Activated T-helper 2 cell treated with anti-CD3 and anti-CD28 coated beads, Interferon-gamma antibody, Interleukin-2, Interleukin-4, amounts not matched to agents 10 μg/mL and 5 μg/mL and 100 μg/mL, durations not matched to agents 14 hours and 24 hours and 36 hours (primary cell): ENCODE measurements at places on chromosomes 1 and 21. TPM values are rescaled to one million over a fixed set of nuclear protein-coding genes. Genes with fewer than 3 reads are reported as not detected.

- DNase-seq: no peak
Observed at GRCh38 chr21:41848958-41849580, 30.1 kb downstream of the PRDM15 start.

- DNase-seq: peak; percentile 37
Observed at GRCh38 chr1:181482521-181483284, 614 bp upstream of the CACNA1E start.

KRTAP11-1 gene
- total RNA-seq: not detected in 2 replicates

GUCA2B gene
- not detected in 2 replicates for total RNA-seq

DNA sequence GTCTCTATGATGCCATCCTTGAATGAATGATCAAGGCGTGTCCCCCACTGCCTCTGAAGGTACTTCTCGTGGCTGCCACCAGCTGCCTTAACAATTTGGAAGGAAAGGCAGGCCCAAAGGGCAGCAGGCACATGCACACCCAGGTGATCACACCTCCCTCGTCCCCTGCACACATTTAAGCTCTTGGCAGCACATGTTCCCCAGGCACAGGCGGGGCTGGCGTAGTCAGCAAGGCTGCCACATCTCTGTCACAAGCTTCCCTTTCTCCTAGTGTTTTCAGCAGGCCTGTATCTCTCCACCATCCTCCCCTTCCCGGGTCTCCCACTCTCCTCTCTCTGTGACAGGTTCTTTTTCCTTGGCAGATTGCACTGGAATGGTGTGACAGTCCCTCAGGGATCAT, 111.9 kb downstream of the CACNA1E start:
- no peak for DNase-seq

- DNase-seq: no peak
Observed at GRCh38 chr1:52751589-52752483, 25.6 kb downstream of the ZYG11B start.

GRCh38 chr1:3290915-3291314, 163.6 kb upstream of the ARHGEF16 start:
- no peak for DNase-seq

- no peak for DNase-seq
Observed at GRCh38 chr1:85454214-85454613, 10.7 kb downstream of the DDAH1 start.

DNA sequence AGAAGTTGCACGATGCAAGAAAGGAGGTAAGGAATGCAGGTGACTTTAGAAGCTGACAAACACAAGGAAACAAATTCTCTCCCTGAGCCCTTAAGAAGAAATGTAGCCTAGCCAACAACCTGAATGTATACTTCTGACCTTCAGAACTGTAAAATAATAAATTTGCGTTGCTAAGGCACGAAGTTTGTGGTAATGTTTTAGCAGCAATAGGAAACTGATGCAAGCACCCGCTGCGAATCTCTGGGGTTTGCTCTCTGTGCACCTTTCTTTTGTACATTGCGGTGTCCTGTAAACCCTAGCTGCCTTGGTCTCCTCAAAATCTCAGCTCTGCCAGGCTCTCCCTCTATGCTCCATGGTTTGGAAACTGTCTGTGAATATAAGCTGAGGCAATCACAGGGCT, 15.1 kb downstream of the CD53 start:
- no peak for DNase-seq

DNA sequence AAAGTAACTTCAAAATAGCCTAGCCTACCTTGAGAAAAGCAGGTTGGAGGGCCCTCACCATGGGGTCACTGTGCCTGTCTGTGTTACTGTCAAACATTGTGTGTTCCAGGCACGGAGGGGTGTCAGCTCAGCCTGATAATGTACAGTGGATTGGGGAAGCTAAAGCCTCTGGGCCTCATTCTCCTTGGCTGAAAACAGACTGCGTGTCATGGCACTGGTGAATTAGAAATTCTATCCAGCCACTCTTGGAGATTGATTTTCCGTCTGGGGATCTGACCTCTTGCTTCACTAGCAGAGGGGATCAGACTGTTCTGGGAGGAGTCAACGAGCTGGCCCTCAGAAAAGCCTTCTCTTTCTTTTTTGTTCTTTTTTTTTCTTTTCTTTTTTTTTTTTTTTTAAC, 123.5 kb upstream of the HOOK1 start:
- no peak for DNase-seq

HCRTR1 gene
- total RNA-seq: not detected in 2 replicates

MAB21L3 gene
- total RNA-seq: not detected in 2 replicates

DNA sequence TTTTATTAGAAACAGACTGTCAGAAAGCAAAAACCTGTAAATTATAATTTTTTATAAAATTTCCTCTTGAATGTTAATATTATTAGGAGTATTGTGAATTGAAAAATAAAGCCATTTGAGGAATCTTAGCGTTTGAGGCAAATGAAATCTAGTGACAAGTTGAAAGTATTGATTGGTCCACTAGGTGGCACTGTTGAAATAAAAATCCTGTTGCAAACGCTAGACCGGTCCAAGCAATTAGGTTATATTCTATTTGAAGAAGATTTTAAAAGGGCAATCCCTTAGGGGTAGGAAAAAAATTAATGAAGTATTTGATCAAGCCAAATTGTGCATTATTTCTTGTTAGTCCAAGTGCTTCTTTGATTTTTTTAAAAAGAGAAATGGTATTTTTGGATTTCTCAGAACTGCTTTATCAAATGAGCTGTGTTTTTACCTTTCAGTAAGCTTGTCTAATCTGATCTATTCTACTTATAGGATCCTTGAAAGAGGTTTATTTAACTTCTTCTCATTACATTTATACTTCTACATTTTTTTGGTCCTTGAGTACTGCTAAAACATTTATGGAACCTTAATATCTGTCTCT, 57.7 kb downstream of the ATG4C start:
- DNase-seq: no peak

DNA sequence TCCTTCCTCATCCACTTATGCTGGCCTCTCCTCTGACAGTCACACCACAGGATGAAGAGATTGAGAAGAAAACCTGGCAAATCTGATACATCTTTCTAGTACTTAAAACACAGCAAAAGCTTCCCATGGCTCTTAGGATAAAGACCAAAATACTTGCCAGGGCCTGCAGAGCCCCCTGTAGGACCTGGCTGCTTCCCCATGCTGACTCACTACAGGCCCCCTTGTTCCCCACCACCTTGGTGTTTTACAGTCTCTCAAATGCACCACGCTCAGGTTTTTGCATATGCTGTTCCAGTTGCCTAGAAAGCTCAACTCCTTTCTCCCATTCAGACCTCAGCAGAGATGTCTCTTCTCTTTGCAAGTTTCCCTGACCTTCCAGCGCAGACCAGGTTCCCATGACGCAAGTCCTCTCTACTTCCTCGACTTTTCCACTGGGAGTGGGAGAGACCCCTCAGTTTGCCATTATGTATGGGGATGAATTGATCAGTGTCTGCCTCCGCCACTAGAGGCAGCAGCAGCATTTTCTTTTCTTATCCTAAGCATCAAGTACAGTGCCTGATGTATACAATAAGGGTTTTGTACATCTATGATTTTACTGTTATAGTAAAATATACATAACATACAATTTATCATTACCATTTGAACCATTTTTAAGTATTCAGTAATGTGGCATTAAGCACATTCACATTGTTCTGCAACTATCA, 113.8 kb upstream of the C8B start:
- no peak for DNase-seq

DNA sequence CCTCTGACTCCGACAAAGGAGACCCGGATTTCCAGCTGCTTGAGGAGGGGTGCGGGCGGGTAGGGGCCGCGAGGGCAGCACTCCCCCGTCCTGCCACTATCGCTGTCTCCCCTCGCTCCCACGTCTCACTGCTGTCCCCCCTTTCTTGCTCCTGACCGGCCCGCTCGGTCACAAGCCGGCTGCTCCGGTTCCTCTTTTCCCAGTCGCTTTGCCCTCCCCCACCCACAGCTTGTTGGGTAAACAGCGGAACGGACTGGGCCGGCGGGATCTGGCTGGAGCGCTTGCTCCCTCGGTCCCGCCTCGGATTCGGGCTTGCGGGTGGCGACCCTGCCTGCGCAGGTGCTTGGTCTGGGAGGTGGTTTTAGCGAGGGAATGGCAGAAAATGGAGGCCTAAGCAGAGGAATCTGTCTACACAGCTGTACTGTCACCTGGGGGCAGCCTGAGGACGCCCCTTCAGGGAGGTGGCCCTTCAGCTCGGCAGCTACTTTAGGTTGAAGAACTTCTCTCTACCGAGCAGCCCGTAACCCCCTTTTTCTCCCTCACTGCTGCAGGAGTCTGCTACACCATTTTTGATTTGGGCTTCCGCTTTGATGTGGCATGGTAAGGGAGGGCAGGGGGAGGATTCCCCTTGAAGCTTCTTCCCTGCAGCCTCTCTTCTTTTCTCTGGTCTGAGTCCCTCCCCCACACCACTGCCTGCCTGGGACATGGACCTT, 645 bp downstream of the ATP6V0B start:
- DNase-seq: peak; percentile 24

- peak; percentile 40 for DNase-seq
Observed at GRCh38 chr1:109502364-109502851, 7.1 kb downstream of the AMIGO1 start.

DNA sequence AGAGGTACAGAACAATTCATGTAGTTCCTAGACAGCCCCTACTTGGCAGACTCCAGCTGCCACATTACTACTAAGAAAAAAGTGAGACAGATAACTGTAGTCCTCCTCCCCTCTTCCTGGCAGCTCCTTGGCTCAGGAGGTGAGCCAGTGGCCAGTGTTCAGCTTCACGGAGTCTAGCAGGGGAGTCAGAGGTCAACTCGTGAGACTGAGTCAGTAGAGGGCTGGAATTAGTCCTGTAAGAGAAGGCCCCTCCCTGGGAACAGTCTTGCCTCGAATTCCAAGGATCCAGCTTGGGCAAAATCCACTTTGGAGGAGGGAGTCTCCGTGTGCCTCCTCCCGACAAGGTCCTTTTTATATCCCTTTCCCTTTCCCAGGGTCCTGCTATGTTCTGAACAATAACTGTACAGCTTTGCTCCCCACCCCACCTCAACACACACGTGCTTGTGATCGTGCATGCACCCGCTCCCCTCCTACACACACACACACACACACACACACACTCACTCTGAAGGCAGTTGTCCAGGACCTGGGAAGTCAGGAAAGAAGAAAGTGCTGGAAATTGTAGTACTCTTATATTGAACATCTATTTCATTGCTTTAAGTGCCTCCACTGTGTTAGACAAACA, 22.5 kb upstream of the SLC27A3 start:
- DNase-seq: no peak

- no peak for DNase-seq
Observed at GRCh38 chr1:202683029-202683428, 27.2 kb downstream of the SYT2 start.

DNA sequence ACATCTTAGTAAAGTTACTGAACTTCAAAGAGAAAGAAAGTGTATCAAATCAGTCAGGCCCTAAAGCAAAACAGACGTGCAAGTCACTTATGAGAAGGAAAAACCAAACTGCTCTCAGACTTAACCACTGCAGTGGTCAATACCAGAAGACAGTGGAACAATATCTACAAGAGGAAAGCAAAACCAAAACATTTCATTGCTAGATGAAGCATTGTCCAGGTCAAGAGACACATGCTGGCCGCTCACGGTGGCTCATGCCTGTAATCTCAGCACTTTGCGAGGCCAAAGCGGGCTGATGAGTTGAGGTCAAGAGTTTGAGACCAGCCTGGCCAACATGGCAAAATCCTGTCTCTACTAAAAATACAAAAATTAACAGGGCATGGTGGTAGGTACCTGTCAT, 82.0 kb upstream of the MROH9 start:
- DNase-seq: no peak

GRCh38 chr1:28365864-28366263, 3.7 kb upstream of the PHACTR4 start:
- DNase-seq: no peak

LMOD1 gene
- total RNA-seq: not detected in 2 replicates

MX2 gene
- total RNA-seq: 5.3 and 6.1 TPM in 2 replicates

TRIM46 gene
- total RNA-seq: 10.7 and 11.5 TPM in 2 replicates

DNA sequence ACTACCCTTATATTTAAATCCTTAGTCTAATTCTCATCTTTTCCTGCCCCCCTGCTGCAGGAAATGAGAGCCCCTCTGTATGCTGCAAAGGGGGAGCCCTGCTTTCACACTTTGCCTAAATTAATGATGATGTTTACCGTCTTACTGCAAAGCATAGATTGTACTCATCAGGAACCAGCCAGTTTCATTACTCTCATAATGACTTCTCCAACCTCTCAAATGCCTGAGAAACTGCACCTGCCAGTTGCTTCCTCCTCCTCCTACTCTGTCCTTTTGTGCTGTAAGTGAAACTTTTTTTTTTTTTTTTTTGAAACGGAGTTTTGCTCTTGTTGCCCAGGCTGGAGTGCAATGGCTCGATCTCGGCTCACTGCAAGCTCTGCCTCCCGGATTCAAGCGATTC, 101.7 kb downstream of the ADSS2 start:
- DNase-seq: no peak

GRCh38 chr1:209506101-209506500, 77.4 kb upstream of the CAMK1G start:
- DNase-seq: no peak

DNA sequence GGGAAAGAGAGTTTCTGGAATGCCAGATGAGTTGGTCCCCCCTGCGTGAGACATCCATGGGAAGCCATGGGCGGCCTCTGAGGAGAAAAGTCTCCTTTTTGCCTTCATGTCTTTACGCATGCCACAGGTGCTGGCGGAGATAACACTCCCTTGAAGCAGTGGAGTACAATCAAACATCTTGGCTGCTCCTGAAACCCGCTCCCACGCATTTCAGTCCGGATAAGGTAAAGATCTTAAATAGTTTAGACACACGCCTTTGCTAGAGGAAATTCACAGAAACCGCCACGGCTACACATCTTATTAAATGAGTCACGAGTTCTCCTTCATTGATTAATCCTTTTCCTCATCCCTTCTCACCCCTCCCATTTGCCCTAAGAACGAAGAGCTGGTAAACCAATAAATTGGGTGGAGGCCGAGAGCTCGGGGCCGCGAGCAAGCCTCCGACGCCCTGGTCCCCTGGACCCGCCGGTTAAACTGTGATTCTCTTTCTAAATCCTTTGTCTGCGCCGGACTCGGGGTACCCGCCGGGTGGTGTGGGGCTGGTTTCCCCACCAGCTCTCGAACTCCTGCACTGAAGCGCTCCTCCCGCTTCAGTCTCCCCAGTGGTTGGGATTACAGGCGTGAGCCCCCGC, 6.6 kb upstream of the ZNF669 start:
- no peak for DNase-seq

DNA sequence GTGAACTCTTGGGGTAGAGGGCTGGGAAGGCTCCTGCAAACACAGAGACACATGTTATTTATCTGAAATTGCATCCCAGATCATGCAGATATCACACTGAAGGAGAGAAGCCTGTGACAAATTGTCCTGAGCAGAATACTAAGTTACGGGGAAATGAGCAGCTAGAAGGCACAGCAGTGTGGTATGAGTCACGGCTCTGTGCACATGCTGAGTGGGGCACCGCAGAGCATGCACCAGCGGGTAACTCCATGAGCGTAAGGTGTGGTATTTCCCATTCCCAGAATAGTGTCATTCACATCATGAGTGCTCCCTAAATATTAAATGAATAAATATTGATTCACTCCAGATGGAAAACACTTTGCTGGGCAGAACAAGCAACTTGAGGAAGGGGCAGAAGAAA, 21.3 kb upstream of the FCRL2 start:
- no peak for DNase-seq

IFI44L gene
- total RNA-seq: 7.5 and 8.3 TPM in 2 replicates
